A549 treated with dexamethasone at 1 μM for 4 hours (cell line): ENCODE measurements at places on chromosomes 2 and 18. TPM values are rescaled to one million over a fixed set of nuclear protein-coding genes. Genes with fewer than 3 reads are reported as not detected.

IL18RAP gene
- total RNA-seq: 0.06 to 0.14 TPM (median 0.12 TPM) in 3 of 5 replicates, not detected in the others

RNF125 gene
- total RNA-seq: 0.21 to 0.60 TPM (median 0.25 TPM) in 5 replicates

TAF4B gene
- total RNA-seq: 3.9 to 5.5 TPM (median 5.0 TPM) in 5 replicates

CYP1B1 gene
- total RNA-seq: 3.9 to 5.8 TPM (median 5.1 TPM) in 5 replicates

VIT gene
- not detected in 5 replicates for total RNA-seq

DPYSL5 gene
- 3.6 to 6.4 TPM (median 5.2 TPM) in 5 replicates for total RNA-seq

ANKAR gene
- total RNA-seq: 1.2 to 1.8 TPM (median 1.3 TPM) in 5 replicates
